ENCODE measurements at places on chromosomes 16 and 17. TPM values are rescaled to one million over a fixed set of nuclear protein-coding genes. Genes with fewer than 3 reads are reported as not detected.
A peak's percentile ranks its signal among the peaks of the same experiment; 100 is the strongest.

DNA sequence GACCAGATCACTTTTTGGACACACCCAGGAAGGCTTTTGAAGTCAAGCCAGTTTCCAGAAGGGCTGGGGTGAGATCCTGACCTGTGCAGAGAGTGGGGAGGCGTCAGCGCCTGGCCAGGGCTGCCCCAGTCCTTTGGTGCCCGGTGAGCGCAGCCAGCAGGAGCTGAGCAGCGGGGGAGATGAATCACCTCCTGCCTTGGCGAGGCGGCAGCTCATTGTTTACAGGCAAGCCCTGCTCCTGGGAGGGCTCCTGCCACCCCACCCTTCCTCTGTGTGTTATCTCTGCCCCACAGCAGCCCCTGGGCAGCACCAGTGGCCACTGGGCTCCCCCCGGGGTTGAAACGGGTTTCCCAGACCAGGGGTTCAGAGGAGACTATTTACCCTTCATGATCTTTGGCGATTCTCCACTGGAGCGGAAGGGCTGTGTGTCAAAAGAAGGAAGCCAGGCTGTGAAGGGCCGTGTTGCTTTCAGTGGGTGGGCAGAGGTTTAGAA, 14.1 kb upstream of the ITGB4 start:
- H3K27me3 ChIP-seq = no peaks in the 10 kb centered on the region
- peak overlapping the region; percentile 79 for H3K27ac ChIP-seq
- peaks cover 63% of the 10 kb centered on the region for H3K36me3 ChIP-seq
- no peak overlapping the region for H3K4me3 ChIP-seq

Gene KRTAP16-1
- total RNA-seq = not detected

Gene NT5M
- total RNA-seq = 2.8 TPM

DNA sequence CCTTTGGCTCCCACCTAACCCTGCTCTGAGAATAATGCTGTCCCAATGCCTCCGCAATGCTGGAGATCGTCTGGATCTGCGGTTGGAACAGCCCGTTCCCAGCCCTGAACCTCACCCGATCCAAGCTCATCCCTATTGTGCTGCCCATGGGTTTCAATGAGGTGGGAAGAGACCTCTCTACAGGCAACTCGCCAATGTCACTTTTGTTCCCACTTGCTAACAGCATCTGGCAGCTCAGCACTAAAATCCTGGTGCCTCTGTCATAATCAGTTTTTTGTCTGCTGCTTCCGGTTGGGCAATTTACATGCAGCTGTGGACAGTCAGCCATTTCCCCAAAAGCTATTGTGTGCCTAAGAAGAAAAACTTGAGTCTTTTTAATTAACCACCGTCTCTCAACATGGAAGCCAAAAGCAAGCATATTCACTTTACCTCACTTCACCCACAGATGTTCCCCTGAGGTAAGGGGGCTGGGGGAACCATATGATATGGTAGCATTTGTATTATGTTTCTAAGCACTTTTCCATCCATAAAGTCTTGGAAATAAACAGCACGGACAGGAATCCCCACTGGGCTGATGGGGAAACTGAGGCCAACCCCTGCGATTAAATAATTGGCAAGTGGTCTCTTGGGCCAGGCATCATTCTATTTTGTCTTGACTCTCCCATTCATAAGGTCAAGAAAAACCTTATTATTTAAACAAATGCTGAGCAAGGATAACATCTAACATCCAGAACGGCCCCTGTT, 159.2 kb upstream of the CDH5 start:
- H3K36me3 ChIP-seq = no peaks in the 10 kb centered on the region
- H3K27me3 ChIP-seq = no peaks in the 10 kb centered on the region
- peak overlapping the region; percentile 73 for H3K27ac ChIP-seq
- no peak overlapping the region for H3K4me3 ChIP-seq
- DNase-seq = peak; percentile 66

- H3K27me3 ChIP-seq = no peaks in the 10 kb centered on the region
- DNase-seq = no peak
- no peak overlapping the region for H3K4me3 ChIP-seq
- H3K27ac ChIP-seq = no peak overlapping the region
- no peaks in the 10 kb centered on the region for H3K36me3 ChIP-seq
Observed at GRCh38 chr17:62708587-62708986, 81.1 kb downstream of the MRC2 start.

DNA sequence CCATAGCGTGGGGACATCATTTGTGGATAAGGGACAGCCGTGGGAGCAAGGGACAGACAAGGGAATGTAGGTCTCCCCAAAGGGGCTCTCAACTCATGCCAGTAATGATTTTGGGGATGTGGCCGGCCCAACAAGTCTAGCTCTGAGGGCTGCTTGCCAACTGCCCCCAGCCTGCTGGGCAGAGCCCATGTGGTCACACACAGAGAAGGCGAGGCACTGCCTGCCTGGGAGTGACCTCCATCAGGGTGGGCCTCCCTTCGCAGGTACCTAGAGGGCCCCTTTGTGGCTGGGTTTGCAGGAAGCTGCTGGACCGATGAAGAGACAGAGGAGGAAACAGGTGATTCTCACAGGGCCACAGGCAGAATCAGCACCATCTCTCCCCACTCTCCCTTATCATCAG, 177.1 kb downstream of the C16orf78 start:
- no peaks in the 10 kb centered on the region for H3K36me3 ChIP-seq
- no peak overlapping the region for H3K4me3 ChIP-seq
- H3K4me1 ChIP-seq = no peaks in the 10 kb centered on the region
- DNase-seq = no peak
- H3K27me3 ChIP-seq = no peaks in the 10 kb centered on the region

Gene CAPNS2
- 3.1 TPM for total RNA-seq

DNA sequence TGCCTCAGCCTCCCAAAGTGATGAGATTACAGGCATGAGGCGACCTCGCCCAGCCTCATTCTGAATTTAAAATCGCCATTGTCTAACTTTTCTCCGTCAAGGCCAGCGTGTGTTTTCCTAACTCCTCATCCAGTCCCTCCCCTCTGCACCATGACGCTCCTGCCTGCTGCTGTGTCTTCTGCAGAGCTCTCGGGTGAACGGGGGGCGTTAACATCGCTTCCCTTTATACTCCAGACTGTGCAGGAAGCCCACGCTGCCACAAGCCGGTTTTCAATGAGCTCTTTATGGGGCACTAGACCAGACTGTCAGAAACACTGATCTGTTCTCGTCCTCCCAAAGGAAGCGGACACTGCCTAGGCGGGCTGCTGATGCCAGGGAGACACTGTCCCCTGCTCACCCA, 13.2 kb downstream of the AANAT start:
- peak; percentile 83 for DNase-seq
- H3K27me3 ChIP-seq = no peaks in the 10 kb centered on the region
- peaks cover 11% of the 10 kb centered on the region for H3K4me1 ChIP-seq
- H3K36me3 ChIP-seq = no peaks in the 10 kb centered on the region
- no peak overlapping the region for H3K27ac ChIP-seq
- no peak overlapping the region for H3K4me3 ChIP-seq

DNA sequence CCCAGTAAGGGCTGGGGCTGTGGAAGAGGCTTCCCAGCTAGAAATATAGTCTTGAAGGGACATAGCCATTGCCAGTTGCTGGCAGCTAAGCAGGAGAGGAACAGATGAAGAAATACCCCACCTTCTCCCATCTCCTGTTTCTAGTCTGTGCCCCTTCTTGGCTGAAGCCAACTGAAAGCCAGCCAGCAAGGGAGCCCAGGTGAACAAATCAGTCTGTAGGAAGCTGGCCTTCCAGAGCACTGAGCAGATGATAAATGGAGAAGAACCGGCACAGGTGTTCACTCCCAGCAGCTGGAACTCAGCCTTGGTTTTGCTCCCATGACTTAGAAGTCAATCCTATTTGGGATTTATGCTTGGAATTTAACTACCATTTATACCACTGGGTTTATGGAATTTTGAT, 69.2 kb upstream of the DHX40 start:
- peaks cover 11% of the 10 kb centered on the region for H3K4me1 ChIP-seq
- no peak overlapping the region for H3K4me3 ChIP-seq
- no peak for DNase-seq
- no peaks in the 10 kb centered on the region for H3K27me3 ChIP-seq
- H3K36me3 ChIP-seq = no peaks in the 10 kb centered on the region

Gene WDR45B
- total RNA-seq = 92.8 TPM

DNA sequence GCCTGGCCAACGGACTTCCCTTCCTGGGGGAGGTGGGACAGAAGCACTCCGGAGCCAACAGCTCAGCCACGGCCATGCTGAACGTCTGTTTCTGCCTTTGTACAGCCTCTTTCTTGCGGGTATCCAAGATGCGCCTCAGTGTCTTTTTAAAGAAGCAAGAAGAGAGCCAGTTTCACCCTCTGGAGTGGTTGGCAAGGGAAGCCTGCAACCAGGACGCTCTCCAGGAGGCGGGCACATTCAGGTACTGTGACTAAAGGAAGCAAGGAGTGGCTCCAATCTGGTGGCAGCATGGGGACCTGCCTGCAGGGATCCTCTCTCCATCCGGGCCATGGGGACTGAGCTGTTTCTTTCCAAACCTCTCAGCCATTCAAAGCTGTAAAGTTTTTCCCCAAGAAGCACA, 60.6 kb upstream of the ENDOV start:
- H3K4me3 ChIP-seq = no peak overlapping the region
- no peaks in the 10 kb centered on the region for H3K27me3 ChIP-seq
- H3K36me3 ChIP-seq = peaks cover 54% of the 10 kb centered on the region
- H3K27ac ChIP-seq = no peak overlapping the region
- no peaks in the 10 kb centered on the region for H3K4me1 ChIP-seq

- H3K36me3 ChIP-seq = no peaks in the 10 kb centered on the region
- H3K27me3 ChIP-seq = no peaks in the 10 kb centered on the region
- H3K4me3 ChIP-seq = no peak overlapping the region
- DNase-seq = no peak
Observed at GRCh38 chr16:48870141-48870540, 260.2 kb upstream of the N4BP1 start.

Gene SPNS2
- 32.1 TPM for total RNA-seq

Gene PAFAH1B1
- total RNA-seq = 182 TPM

Gene STH
- not detected for total RNA-seq

Gene KRT9
- not detected for total RNA-seq

DNA sequence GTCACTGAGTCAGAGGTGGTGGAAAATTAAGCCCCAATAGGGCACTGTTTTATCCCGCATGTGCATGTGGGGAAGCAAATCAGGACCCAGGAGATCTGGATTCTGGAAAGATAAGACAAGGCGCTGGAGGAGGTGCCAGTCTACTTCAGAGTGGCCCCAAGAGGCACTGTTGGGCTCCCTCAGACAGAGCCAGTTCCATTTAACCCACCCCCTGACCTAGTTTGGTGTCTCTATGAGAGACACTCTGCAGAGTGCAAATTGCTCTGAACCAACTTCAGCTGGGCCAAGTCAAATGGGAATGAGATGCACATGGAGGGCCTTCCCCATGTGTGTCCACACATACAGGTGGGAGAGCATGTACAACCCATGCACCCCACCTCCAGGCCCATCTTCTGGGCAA, 71.1 kb upstream of the MED9 start:
- no peaks in the 10 kb centered on the region for H3K4me1 ChIP-seq
- no peaks in the 10 kb centered on the region for H3K36me3 ChIP-seq
- no peak for DNase-seq
- no peak overlapping the region for H3K4me3 ChIP-seq
- no peaks in the 10 kb centered on the region for H3K27me3 ChIP-seq

Gene HS3ST3A1
- total RNA-seq = 3.8 TPM

DNA sequence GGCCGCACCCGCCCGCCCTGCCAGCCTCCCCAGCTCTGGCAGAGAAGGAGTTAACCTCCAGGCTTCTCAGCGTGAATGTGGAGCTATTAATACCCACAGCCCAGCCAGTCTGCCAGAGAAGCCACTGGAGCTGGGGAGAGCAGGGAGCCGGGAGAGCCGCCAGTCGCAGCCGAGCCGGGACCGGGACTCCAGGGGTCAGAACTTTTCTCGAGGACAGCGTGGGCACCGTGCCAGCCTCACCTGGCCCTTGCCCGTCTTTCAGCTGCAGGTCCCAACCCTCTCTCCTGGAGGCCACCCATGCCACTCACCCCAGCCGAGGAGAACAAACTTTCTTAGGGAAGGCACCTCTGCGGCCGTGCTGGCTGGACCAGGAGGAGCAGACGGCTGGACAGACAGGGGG, 33.8 kb upstream of the SBK1 start:
- no peaks in the 10 kb centered on the region for H3K36me3 ChIP-seq
- H3K27me3 ChIP-seq = no peaks in the 10 kb centered on the region
- DNase-seq = peak; percentile 22
- no peak overlapping the region for H3K4me3 ChIP-seq
- no peaks in the 10 kb centered on the region for H3K4me1 ChIP-seq

GRCh38 chr17:9522074-9522473, 53.5 kb downstream of the STX8 start:
- no peaks in the 10 kb centered on the region for H3K4me1 ChIP-seq
- no peak overlapping the region for H3K4me3 ChIP-seq
- no peak overlapping the region for H3K27ac ChIP-seq
- no peaks in the 10 kb centered on the region for H3K27me3 ChIP-seq
- DNase-seq = no peak
- no peaks in the 10 kb centered on the region for H3K36me3 ChIP-seq

Gene AANAT
- total RNA-seq = not detected

DNA sequence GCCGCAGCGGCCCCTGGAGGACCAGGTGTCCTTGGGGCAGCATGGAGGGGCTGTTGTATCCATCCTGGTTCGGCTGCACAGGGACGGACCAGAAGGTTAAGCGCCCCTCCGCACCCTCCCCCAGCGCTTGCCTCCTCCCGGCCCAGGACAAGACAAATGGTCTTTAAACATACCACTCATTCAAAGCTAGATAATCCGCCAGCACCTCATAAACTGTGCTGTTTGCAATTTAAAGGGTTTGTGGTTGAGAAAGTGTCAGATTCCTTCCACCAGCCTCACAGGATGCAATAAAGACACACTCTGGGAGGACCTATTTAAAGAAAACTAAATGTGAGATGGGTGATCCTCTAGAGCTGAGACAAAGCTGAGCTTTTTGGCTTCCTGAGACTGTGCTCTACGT, 426.2 kb upstream of the EEF2KMT start:
- peaks cover 27% of the 10 kb centered on the region for H3K27me3 ChIP-seq
- H3K36me3 ChIP-seq = no peaks in the 10 kb centered on the region
- no peaks in the 10 kb centered on the region for H3K4me1 ChIP-seq
- H3K4me3 ChIP-seq = no peak overlapping the region
- peak; percentile 1 for DNase-seq

Gene ICAM2
- total RNA-seq = 58.7 TPM

DNA sequence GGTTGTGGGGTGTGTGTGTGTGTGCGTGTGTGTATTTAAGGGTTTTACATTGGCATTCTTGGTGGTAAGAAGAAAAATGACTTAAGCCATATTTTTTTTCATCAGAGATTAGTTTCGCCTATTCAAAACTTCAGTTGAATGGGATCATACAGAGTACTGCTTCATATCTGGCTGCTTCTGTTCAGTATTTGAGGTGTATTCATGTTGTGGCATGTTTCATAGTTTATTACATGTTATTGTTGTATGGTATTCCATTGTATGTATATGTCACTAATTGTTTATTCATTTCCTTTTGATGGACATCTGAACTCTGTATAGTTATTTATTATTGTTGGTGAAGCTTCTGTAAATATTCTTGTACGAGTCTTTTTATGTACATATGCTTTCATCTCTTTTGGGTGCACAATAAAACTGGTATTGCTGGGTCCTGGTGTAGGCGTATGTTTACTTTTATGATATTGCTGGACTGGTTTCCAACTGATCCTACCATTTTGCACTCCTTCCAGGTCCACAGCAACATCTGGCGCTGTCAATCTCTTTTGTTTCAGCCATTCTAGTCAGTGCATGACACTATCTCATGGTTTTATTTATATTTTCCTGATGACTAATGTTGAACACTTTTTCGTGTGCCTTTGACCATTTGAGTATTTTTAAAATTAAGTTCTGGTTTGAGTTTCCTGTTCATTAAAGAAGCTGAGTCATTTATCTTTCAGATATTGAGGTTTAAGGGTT, 77.4 kb upstream of the MAF start:
- no peaks in the 10 kb centered on the region for H3K36me3 ChIP-seq
- no peak overlapping the region for H3K4me3 ChIP-seq
- no peak for DNase-seq
- H3K4me1 ChIP-seq = peaks cover 10% of the 10 kb centered on the region

Gene SGSH
- total RNA-seq = 27.5 TPM

GRCh38 chr17:81601525-81602120, 35.3 kb downstream of the NPLOC4 start:
- H3K4me1 ChIP-seq = no peaks in the 10 kb centered on the region
- H3K27me3 ChIP-seq = no peaks in the 10 kb centered on the region

Gene TNFRSF17
- total RNA-seq = 1.5 TPM

Gene TVP23A
- 6.1 TPM for total RNA-seq
